ENCODE measurements at places on chromosomes 12 and 14. TPM values are rescaled to one million over a fixed set of nuclear protein-coding genes. Genes with fewer than 3 reads are reported as not detected.

The NUAK1 gene
- not detected for polyA plus RNA-seq

The LRRIQ1 gene
- polyA plus RNA-seq: not detected

The ALDH6A1 gene
- 14.3 TPM for polyA plus RNA-seq

The CCDC177 gene
- polyA plus RNA-seq: not detected

The PLD4 gene
- polyA plus RNA-seq: 103 TPM

The KCNA1 gene
- polyA plus RNA-seq: not detected
